RPMI8226 (cell line): ENCODE measurements at places on chromosomes 16 and 17.

- DNase-seq: no peak
These were observed 9.9 kb upstream of the EMP2 start for GRCh38 chr16:10590342-10590741.

DNA sequence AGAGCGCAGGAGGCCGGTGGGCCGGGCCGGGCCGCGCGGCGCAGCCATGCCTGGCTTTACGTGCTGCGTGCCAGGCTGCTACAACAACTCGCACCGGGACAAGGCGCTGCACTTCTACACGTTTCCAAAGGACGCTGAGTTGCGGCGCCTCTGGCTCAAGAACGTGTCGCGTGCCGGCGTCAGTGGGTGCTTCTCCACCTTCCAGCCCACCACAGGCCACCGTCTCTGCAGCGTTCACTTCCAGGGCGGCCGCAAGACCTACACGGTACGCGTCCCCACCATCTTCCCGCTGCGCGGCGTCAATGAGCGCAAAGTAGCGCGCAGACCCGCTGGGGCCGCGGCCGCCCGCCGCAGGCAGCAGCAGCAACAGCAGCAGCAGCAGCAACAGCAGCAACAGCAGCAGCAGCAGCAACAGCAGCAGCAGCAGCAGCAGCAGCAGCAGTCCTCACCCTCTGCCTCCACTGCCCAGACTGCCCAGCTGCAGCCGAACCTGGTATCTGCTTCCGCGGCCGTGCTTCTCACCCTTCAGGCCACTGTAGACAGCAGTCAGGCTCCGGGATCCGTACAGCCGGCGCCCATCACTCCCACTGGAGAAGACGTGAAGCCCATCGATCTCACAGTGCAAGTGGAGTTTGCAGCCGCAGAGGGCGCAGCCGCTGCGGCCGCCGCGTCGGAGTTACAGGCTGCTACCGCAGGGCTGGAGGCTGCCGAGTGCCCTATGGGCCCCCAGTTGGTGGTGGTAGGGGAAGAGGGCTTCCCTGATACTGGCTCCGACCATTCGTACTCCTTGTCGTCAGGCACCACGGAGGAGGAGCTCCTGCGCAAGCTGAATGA, 606 bp downstream of the THAP11 start:
- peak; percentile 80 for DNase-seq

- DNase-seq: no peak
These were observed 99.4 kb upstream of the SDK2 start for GRCh38 chr17:73743518-73744201.

DNA sequence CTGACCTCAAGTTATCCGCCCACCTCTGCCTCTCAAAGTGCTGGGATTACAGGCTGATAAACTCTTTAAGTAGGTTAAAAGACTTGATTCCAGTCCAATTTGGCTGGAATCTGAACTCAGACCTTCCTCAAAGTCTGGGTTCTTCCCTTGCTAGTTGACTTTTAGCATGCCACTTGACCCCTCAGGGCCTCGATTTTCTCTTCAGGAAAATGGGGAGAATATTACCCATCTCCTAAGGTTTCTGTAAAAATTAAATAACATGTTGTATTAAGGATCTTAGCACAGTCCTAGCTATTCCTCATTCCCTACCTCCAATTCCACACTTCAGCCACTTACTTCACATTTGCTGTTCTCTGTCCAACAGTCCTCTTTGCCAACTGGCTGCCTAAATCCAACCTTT, 1.9 kb downstream of the GTF3C1 start:
- DNase-seq: no peak

GRCh38 chr17:78128551-78129350, at the start of gene TMC6:
Gene TMC6, minus strand, starts transcription at chr17:78128755. Its CDS starts 1,923 bp downstream, at chr17:78126832.
- DNase-seq: peak; percentile 92

DNA sequence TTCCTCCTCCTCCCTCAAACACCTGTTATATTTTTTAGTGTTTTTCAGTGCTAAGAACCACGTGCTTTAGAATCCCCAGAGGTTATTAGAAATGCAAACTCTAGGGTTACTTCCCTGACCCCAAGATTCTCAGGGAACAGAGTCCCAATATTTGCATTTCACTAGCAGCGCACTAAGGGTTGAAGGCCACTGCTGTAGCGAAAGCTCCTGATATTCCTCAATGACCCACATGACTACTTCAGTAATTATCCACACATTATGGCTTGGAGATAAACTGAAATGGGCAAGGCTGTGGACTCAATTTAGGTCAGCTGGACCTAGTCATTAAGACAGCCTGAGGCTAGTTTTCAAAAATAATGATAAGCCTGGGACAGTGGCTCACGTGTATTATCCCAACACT, 78.5 kb upstream of the BCAR1 start:
- no peak for DNase-seq

DNA sequence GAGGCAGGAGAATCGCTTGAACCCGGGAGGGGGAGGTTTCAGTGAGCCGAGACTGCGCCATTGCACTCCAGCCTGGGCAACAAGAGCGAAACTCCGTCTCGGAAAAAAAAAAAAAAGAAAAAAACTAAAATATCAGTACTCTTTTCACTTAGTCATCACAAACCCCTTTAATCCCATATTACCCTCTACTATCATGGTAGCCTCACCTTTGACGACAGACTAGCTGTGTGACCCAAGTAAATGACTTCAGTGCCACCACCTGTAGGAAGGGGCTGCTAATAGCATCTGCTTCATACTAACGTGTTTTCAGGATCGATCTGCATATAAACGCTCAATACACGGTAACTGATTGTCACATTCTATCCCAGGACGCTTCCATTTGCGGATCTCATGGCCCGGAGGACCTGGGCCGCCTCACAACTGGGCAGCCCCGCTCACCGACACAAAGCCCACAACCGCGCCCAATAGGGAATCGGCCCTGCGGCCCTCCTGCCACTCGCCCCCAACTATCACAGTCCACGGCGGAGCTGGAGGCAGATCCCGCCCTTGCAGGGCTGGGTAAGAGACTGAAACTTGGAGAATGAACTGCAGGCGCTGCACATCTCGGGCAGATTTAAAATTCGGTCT, 1.1 kb upstream of the ZNF263 start:
- DNase-seq: peak; percentile 86

DNA sequence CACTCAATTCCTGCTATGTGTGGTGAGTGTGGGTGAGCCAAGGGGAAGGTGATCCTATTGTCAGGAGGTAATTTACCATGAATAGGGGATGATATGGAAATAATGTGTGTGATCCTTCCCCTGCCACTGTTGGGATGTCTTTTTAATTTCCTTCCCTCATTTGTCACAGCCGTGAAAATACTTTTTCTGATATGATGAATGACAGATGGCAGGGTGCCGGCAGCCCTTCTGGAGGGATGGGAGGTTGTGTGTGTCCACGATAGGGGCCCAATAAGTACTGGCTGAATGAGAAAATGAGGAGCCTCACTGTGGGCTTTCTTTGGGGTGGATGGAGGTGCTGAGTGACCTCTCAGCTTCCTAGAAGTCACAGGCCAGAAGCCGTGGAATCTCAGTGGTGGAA, 109.5 kb downstream of the PRKCB start:
- no peak for DNase-seq

- DNase-seq: no peak
These were observed 45.1 kb downstream of the WDR45B start for GRCh38 chr17:82602986-82603710.

GRCh38 chr17:59434429-59434828, 103.0 kb downstream of the YPEL2 start:
- DNase-seq: no peak
